ENCODE measurements at places on chromosomes 7 and 10.

DNA sequence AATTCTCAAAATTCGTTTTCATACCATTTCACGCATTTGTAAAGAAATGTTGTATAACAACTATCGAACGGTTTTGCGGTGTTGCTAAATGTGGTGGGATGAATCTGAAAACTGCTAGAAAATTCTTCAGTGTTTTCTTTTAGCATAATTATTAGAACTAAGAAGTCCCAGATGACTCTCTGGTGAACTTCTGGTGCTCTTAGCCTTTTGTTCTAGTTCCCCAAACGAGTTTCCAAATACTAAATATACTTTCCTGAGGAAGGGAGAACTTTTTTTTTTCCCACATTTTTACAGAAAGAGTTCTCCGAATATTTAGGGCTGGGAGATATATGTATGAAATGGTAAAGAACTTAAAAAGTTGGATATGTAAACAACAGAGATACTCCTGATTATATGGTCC is 82.5 kb downstream of the ICA1 start:
- DNase-seq: no peak

DNA sequence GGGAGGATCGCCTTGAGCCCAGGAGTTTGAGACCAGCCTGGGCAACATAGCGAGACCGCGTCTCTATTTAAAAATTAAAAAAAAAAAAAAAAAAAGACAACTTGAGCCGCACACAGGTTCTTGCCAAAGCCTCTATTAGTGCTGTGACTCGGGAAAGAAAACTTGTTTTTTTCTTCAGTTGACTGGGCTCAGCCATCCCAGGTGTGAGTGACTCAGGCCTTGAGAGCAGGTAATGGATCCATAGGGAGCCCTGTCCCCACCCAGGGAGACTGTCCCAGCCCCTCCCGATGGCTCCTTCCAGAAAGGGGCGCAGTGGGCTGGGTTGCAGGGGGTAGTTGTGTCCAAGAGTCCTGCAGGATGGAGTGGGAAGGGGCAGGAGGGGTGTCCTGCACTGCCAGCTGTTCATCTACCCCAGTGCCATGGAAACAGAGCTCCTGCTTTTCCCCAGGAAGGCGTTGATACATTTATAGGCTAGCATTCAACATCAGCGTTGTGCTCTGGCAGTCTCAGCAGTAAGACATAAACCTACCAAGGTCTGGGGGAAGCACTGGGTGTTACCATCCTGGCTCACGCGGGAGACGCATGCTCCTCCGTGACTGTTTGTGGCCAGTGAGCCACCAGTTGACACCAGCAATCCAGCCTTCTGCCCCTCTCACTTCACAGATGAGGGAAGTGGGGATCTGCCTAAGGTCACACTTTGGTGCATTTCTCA is 126.6 kb downstream of the CUX1 start:
- no peak for DNase-seq

DNA sequence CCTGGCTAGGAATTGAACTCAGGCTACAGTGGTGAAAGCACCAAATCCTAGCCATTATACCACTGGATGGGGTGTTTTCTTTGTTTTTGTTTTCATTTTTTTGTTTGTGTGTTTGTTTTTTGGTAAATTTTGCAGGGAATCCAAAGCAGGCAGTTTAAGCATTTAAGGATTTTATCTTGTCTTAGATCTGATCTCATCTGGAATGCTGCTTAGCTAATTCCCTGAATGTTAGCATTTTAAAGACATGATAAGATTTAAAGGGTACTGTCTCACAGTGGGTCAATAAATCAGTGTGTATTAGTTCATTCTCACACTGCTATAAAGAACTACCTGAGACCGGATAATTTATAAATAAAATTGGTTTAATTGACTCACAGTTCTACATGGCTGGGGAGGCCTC is 5.6 kb upstream of the MKLN1 start:
- no peak for DNase-seq

DNA sequence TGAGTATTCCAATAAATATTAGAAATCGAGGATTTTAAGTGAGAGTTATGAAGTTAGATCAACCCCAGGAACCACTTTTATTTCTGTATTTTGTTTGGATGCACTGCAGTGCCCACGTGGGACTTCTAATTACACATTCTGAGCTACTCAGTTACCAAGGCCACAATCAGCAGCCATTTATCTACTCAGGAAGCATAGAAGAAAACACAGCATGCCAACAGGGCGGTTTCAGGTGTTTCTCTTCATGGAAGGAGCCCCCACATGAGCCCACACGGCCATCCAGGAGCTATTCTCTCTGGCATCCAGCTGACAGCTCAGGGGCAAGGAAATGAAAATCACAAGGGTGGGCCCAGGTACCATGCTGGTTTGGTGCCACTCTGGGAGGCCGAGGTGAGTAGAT is 266.5 kb upstream of the MKLN1 start:
- no peak for DNase-seq

DNA sequence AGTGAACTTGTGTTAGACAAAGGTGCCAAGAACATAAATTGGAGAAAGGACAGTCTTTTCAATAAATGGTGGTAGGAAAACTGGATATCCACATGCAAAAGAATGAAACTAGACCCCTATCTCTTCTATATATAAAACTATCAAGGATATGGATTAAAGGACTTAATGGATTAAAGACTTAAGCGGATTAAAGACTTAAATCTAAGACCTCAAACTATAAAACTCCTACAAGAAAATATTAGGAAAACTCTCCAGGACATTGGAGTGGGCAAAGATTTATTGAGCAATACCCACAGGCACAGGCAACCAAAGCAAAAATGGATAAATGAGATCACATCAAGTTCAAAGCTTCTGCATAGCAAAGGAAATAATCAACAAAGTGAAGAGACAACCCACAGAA is 242.9 kb upstream of the MEOX2 start:
- DNase-seq: no peak

DNA sequence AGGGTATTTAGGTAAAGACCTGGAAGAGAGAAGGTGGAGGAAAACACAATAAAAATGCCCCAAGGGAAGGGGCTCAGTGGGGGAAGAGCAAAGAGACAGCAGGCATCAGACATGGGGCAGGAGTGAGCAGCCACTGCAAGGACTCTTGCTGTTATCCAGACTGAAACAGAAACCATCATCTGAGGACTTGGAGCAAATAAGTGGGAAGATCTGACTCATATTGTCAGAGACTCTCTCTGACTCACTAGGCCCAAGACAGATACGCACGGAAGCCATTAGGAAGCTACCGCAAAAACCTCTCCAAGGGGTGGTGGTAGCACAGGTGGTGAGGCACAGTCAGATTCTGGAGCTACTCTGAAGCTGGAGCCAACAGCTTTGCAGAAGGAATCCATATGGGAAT is 110.7 kb downstream of the RNF32 start:
- DNase-seq: no peak

- DNase-seq: no peak
Measured at GRCh38 chr7:152522571-152523067, 86.8 kb upstream of the KMT2C start.
